Mammary microvascular endothelial cell (primary cell): ENCODE measurements at places on chromosomes 16 and 17. TPM values are rescaled to one million over a fixed set of nuclear protein-coding genes. Genes with fewer than 3 reads are reported as not detected.

MYOCD gene
- total RNA-seq, result not detected in 2 replicates

DUXB gene
- not detected in 2 replicates for total RNA-seq

TMEM114 gene
- not detected in 2 replicates for total RNA-seq

TPSAB1 gene
- not detected in 2 replicates for total RNA-seq

HSD11B2 gene
- total RNA-seq, result not detected in 2 replicates

CCL5 gene
- 4.7 and 5.0 TPM in 2 replicates for total RNA-seq

CDH3 gene
- not detected in 2 replicates for total RNA-seq

SLFN5 gene
- total RNA-seq, result 21.4 and 22.6 TPM in 2 replicates

CX3CL1 gene
- total RNA-seq, result 5.1 and 6.1 TPM in 2 replicates

LPO gene
- not detected in 2 replicates for total RNA-seq

CCL17 gene
- total RNA-seq, result not detected in 2 replicates

LDHD gene
- total RNA-seq, result 0.34 and 0.40 TPM in 2 replicates

NECAB2 gene
- not detected in 2 replicates for total RNA-seq

FOXO3B gene
- 3.3 and 3.5 TPM in 2 replicates for total RNA-seq
